ENCODE measurements at places on chromosomes 6 and 20.

DNA sequence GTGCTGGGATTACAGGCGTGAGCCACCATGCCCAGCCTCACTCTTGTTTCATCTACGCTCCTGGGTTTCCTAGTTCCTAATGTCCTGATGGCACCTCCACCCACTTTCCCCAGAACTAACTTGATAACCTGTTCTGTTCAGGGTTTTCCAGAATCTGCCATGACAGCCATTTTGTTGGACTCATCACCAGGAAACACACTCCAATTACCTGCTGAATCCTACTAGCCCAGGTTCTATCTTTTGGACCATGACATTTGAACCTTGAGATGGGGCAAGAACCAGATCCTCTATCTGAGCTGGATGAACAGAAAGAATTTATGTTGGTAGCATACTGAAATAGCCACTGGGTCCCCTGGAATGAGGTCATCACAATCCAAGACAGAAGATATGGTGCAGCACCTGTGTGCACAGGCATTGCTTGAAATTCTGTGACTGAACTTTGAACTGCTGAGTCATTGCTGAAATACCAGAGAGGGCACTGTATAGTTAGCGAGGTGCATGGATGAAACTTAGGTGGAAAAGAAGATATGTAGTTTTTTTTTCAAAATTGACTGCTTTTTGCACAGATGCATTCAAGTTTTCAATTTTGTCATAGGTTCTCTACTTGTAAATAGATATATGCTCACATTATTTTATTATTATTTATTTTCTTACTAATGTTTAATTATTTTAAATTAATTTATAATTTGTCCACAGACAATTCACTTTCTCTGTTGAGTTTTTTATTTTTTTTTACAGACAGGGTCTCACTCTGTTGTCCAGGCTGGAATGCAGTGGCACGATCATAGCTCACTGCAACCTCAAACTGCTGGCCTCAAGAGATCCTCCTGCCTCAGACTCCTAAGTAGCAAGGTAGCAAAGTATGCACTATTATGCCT is 42.8 kb upstream of the TASP1 start:
- peak; percentile 18 for DNase-seq

GRCh38 chr6:2764610-2765165 is 505 bp upstream of the WRNIP1 start:
- peak; percentile 63 for DNase-seq

GRCh38 chr6:21504790-21505189 is 88.8 kb upstream of the SOX4 start:
- DNase-seq = no peak

GRCh38 chr6:56713254-56713672 is 70.6 kb upstream of the DST start:
- DNase-seq = peak; percentile 84

GRCh38 chr6:150749091-150749670 is 116.3 kb upstream of the MTHFD1L start:
- DNase-seq = no peak

GRCh38 chr6:167420858-167421766 is 96.2 kb downstream of the TTLL2 start:
- DNase-seq = no peak

GRCh38 chr6:168708984-168709383 is 268.0 kb downstream of the SMOC2 start:
- DNase-seq = no peak

Data from bronchial epithelial cell (primary cell).